RWPE2 (cell line): ENCODE measurements at places on chromosomes 2 and 18.

DNA sequence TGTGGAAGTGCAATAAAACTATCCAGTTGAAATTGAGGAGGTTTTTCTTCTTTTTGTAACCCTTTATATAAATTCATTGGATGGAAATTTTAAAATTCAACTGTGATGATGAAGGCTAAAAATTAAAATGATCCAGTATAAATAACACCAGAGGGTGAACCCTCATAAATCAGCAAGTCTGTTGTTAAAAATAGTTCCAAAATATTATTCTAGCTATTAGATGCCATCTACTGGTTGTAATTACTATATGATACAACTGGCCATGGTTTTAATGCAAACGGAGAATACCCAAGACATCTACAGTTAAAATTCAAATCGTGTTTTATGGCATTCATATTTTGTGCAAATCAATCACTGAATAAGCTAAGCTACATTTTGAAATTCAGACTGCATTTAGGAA lies 53.8 kb downstream of the TMEM200C start:
- DNase-seq, result no peak

- no peak for DNase-seq
Measured at GRCh38 chr2:200311139-200311538, 4.6 kb downstream of the SPATS2L start.

- DNase-seq, result no peak
Measured at GRCh38 chr2:46774499-46775228, 140.9 kb downstream of the MCFD2 start.

GRCh38 chr2:164711766-164712138 lies 90.5 kb upstream of the GRB14 start:
- DNase-seq, result no peak

GRCh38 chr18:9140381-9140780 lies 3.8 kb downstream of the ANKRD12 start:
- no peak for DNase-seq

DNA sequence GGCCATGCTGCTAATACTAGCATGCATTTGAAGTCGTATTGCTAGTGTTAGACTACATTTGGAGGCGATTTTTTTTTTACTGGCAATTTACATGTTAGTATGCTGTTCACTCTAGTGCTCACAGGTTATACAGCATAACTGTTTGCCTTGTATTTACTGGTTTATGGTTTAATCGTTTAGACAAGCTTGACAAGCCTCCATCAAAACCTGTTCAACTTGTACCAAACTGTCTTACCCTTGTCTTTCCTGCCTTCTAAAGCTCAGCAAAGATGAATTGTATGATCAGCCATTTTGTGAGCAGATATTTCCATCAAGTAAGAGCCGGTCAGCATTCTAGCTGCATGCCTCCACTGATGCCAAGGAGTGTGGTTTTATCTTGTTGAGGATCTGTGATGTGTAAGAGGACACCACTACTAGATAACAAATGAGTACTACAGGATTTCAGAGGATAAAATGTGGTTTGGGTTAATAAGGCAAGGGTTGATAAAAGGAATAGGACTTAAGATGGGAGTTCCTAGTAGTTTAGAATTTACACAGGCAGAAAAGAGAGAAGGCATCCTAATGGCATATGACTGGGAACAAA lies 68.4 kb upstream of the ITM2C start:
- DNase-seq, result no peak

GRCh38 chr2:219155054-219155644 lies 5.5 kb downstream of the NHEJ1 start:
- DNase-seq, result no peak

- DNase-seq, result no peak
Measured at GRCh38 chr2:221444106-221444505, 128.0 kb downstream of the EPHA4 start.

GRCh38 chr2:136049991-136050920 lies 64.8 kb upstream of the DARS1 start:
- DNase-seq, result no peak

DNA sequence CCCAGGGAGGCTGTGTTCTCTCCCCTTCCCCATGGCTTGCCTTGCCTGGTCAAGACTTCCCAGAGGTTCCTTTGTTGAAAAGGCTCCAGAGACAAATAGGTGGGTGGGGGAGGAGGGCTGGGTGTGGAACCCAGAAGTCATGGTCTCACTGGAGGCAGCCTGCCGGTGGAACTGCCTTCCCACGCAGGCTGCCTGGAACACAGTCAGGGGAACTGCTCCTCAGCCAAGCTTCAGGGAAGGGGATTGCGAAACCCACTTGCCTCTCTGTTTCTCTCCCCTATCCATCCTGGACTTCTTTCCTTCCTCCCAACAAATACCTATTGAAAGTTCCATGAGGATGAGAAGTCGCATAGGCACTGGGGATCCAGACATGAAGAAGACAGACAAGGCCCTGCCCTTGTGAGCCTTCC lies 31.6 kb downstream of the MARCO start:
- no peak for DNase-seq

DNA sequence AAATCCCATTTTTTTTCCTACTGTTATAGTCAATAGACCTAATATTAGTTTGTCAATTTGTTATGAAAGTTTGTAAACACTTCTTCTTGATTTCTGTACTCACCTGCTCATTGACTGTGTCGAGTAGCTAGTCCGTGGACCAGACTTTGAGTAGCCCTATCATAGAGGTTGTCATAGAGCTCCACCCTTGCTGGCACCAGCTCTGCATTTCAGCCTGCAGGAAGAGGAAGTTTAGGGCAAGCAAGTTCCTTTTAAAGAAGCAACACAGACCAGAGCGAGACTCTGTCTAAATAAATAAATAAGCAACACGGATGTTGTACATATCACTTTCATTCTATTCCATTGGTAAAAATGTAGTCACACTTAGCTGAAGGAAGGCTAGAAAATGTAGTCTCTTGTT lies 74.0 kb downstream of the MCFD2 start:
- no peak for DNase-seq

GRCh38 chr2:130728007-130728454 lies 839 bp upstream of the GPR148 start:
- DNase-seq, result no peak

- DNase-seq, result no peak
Measured at GRCh38 chr2:164368896-164369295, 252.4 kb downstream of the GRB14 start.

GRCh38 chr2:135962366-135963123 lies 22.9 kb downstream of the DARS1 start:
- no peak for DNase-seq

GRCh38 chr2:134261398-134262131 lies 7.7 kb downstream of the MGAT5 start:
- DNase-seq, result no peak

GRCh38 chr2:69026026-69026425 lies 13.0 kb downstream of the ANTXR1 start:
- no peak for DNase-seq

- no peak for DNase-seq
Measured at GRCh38 chr18:31657823-31658669, 26.3 kb downstream of the B4GALT6 start.

DNA sequence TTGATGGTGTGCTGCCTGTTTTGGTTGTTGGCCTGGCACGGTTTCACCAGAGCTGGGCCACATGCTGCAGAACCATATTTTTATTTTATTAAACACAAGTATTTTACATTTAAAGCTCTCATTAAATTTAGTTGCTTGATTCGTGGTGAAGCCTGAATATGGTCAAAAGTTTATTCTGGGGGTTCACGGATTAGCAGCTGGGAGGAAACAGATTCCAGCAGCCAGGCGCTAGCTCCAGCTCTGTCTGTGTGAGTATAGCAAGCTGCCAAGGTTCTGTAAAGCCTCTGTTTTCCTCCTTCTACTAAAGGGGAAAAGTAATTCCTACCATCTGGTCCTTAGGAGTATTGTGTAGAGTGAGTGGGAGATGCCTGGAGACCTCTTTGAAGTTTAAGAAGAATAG lies 22.5 kb downstream of the GATA6 start:
- DNase-seq, result no peak

DNA sequence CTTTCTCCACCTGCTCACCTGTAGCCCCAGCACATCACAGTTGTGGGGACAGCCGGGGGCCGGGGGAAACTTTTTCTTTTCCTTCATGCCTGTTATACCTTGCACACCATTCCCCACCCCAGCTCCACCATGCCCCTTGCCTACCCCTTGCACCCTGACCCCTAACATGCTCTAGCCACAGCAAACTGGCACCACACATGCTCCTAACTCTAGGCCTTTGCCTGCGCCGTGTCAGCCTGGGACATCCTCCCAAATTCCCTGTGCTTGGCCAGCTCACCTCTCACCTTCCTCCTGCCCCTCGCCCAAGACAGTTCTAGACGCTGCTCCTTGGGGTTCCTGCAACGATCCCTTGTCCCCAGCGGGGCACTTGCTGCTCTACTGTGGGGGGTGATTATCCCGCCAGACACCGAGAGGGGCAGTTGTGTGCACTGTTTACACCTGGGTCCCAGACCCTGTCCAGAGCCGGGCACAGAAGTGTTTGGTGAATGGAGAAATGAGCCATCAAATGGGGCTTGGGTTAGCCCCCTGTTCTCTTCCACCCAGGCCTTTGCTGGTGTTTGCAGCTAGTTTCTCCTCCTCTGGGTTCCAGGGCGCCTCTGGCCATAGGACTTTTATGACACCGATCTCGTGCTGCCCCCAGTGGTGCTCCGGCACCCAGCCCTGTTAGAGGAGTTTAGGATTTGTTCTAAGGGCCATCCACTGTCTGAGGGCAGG lies 129.8 kb downstream of the CTIF start:
- no peak for DNase-seq

GRCh38 chr18:5851998-5852397 lies 43.3 kb downstream of the TMEM200C start:
- DNase-seq, result no peak

DNA sequence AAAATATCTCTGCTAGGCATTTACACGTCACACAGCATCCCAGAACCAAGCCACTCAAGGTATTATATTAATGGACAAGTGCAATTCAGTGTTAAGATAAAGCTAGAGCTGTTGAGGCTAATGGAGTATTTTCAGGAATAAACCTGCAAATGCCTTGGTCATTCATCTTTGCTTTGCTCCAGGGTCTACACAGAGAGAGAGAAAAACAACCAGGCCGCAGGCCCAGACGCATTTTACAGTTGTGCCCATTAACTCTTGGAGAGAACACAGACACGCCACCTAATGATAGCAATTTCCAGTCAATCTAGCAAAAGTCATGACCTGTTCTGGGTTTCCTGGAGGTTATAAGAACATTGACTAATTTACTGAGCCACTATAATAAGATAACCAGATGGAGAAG lies 829.3 kb downstream of the LRRTM4 start:
- DNase-seq, result no peak

- DNase-seq, result no peak
Measured at GRCh38 chr18:11259469-11260150, 110.2 kb upstream of the PIEZO2 start.

DNA sequence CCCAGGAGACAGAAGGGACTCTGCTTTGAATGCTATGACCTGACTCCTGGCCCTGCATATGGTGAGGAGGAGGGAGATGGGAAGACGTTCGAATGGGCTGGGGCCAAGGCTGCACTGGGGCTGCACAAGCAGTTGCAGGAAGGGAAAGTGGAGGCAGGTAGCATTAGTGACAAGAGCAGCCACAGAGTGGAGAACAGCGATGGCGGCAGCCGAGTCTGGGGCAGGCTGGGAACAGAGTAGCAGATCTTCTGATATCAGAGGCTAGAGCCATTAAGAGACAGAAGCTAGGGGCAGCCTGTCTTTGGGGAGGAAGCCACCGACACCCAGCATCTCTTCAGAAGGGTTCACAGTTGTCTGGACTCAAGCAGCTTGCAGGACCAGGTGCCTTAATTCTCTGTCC lies 50.1 kb downstream of the ST3GAL5 start:
- no peak for DNase-seq

- DNase-seq, result no peak
Measured at GRCh38 chr2:65053199-65053598, 3.0 kb upstream of the CEP68 start.
